NCI-H526 treated with DMSO at 0.1 percent for 48 hours (cell line): ENCODE measurements at places on chromosomes 6 and 20.

- DNase-seq = no peak
Observed at GRCh38 chr6:80436663-80437062, 330.2 kb downstream of the BCKDHB start.

DNA sequence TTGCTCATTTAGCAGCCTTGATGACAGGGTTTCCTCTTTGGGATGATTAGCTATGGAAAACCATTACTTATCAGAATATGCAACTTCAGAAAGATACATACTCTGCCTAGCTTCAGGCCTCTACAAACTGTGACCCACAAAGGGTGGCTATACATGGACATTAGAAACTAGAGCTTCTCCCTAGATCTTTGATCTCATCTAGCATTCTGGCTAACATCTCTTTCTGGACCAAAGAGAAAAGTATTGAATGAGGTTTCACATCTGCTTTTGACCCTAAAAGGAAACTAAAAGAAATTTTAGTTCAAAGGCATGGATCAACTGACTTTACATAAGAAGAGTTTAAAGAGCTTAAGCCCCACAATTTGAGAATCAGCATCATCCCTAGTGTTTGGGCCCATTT lies 12.4 kb upstream of the HMGN3 start:
- no peak for DNase-seq

DNA sequence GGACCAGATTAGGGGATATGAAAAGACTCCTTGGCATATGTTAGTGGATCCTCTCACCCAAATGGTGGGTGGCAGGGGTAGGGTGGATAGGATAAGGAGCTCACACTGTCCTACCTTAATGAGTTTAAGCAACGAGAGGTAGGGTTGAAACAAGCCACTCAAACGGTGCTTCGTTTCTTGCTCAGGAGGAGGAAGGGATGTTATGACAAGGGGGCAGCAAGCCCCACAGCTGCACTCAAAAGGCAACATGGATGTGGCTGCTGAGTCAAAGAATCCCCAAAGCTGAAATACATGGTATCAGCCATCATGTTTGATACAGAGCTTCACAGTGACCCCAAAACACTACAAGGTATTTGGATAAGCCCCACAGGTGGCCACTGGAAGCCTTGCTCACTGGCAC lies 8.4 kb upstream of the IDH3B start:
- DNase-seq = no peak

GRCh38 chr6:144090384-144090783 lies 5.0 kb downstream of the SF3B5 start:
- DNase-seq = no peak

- no peak for DNase-seq
Observed at GRCh38 chr6:159217595-159218275, 48.5 kb downstream of the FNDC1 start.

GRCh38 chr6:101058296-101058695 lies 177.2 kb upstream of the ASCC3 start:
- DNase-seq = no peak

- peak; percentile 11 for DNase-seq
Observed at GRCh38 chr20:12963416-12963815, 45.4 kb upstream of the SPTLC3 start.

DNA sequence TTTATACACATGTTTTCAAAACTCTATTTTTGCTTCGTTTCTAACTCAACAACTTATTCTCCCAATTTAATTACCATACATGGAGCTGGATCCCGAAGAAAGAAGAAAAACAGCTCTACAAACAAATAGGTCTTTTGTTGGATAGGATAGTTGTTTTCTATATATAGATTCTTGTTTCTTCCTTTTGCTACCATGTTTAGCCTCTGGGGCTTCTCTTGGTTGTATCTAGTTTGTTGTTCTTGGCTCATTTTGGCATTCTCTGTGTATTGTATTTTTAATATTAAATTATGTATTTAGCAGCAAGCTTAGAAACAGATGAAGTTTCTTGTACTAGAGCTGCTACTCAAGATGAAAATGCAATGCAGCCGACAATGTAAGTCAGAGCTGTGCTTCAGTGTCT lies 60.9 kb downstream of the PLCB4 start:
- no peak for DNase-seq

DNA sequence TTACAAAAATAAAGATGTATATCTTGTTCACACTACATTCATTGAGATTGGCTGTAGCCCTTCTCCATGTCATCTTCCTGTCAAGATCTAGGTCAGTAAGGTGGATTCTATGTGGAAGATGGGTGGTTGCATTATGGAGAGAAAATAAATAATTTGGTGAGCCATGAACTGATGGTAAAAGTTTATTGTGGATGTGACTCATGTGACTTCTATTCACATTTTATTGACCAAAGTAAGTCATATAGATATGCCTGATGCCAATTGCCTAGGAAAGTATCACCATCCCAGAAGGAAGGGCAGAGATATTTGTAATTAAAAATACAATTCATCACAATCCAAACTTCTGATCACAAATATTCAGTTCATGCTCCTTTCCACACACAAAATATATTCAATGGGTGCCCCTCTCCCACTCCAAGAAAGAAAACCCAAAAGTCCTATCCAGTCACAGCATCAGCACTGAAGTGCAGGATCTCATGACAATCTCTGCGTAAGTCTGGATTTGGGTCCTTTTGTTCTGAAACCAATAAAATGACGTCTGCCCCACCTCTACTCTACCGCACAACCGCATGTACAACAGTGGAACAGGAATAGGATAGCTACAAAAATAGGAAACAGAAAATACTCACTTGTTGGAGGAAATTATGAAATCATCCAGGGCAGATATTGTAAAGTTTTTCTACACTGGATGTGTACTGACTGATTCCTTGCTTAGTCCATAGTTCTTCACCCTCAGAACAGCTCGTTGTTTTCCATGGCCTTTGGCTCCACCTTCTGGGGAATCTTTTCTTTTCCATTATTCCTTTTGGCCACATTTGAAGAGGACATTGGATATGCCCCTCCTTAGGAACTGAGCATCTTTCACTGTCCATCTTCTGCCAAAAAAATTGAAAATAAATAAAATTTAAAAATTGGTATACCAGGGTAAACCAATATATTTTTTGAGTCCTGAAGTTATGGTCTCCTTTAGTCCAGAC lies 16.1 kb upstream of the SLC17A3 start:
- DNase-seq = peak; percentile 33

DNA sequence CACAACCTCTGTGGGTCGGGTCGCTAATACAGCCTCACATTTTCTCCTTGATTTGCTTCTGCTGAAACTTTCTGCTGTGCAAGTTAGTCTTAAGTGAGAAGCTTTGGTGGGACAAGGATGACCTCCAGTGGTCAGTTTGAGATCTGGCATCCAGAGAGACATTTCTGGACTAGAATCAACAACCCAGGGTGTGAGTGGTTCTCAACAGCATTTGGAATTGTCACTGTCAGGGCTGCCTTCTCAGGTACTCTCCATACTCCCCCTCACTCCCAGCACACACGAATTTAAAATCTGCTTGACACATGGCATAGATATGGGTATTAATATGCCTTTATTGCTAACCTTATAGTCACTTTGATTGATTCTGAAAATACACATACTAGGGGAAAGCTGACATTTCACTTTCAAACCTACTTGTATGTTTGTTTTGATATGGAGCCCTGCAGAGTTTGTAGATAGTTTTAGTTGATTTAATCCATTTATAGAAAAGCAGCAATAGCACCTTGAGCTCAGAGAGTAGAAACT lies 13.2 kb downstream of the OTOR start:
- peak; percentile 46 for DNase-seq

- no peak for DNase-seq
Observed at GRCh38 chr6:40999569-40999968, 39.5 kb downstream of the UNC5CL start.

DNA sequence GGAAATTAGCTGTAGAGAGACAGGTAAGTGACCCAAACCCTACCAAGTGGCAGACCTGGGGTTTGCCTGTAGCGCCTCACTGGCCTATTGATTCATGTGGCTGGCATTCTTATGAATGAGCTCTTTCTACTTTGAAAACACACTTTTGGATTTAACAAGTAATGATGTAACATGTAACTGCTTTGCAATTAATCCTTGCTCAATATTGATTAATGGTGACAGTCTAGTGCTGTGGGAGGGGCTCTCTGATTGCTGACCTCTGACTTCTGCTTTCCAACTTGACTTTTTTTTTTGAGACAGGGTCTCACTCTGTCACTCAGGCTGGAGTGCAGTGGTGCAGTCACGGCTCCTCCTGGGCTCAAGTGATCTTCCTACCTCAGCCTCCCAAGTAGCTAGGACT lies 82.7 kb downstream of the TIAM2 start:
- DNase-seq = no peak

DNA sequence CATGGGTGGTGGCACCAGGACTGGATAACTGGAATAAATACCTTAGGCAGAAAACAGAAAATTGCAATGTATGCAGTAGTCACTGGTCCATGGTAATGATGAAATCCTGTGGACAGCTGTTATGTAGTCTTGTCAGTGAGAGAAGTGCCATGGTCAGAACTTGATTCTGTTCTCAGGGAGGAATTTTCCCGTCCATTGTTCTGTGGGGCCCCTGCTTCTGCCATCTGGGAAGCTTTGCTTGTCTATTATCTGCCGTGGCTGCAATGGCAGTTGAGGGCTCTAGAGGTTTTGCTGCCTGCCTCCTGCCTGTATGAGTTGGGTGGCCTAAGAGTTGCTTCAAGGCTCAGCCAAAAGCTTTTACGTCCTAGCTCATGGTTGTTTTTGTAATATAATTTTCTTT lies 126.8 kb upstream of the SLC35B3 start:
- no peak for DNase-seq

GRCh38 chr6:29628419-29629281 lies 4.3 kb downstream of the GABBR1 start:
- DNase-seq = peak; percentile 65

- DNase-seq = no peak
Observed at GRCh38 chr20:63082939-63083735, 76.4 kb upstream of the BHLHE23 start.

GRCh38 chr20:21280522-21281016 lies 22.6 kb upstream of the XRN2 start:
- no peak for DNase-seq

DNA sequence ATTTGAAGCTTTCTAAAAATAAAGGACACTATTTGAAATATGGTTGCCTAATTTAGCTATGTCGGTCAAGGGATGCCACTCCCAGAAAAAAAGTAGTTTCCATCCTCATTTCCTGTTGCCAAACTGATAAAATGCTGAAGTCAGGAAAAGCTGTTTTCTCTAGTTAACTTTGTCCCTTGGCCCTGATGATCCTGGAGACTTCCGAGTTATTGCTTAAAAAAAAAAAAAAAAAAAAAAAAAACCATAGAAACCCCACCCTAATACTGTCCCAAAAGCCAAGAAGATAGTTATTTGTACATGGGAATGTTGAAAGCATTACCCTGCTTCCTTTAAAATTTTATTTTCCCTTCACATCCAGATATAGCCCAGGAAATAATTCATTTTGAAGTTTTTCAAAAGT lies 236.7 kb downstream of the SOD2 start:
- DNase-seq = no peak

DNA sequence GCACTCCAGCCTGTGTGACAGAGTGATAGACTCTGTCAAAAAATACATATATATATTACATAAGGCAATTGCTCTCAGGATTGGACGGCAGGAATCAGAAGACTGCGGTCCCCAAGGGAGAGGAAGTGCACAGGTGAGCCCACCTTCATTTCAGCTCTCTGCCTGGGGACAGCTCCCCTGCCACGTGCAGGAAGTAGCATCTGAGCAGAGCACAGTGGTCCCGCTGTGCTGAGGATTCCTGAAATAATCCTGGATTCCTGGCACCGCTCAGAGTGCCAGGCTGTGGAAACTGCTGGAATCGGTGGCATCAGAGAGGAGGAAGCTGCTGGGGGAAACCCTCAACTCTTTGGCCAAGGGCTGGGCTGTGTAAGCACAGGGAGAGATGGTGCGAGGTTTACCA lies 27.7 kb downstream of the NFATC2 start:
- DNase-seq = no peak

GRCh38 chr6:16737925-16738324 lies 23.3 kb downstream of the ATXN1 start:
- DNase-seq = no peak

GRCh38 chr6:47438481-47439347 lies 38.9 kb upstream of the CD2AP start:
- DNase-seq = no peak

GRCh38 chr6:36713846-36714245 lies 16.2 kb downstream of the RAB44 start:
- DNase-seq = no peak

DNA sequence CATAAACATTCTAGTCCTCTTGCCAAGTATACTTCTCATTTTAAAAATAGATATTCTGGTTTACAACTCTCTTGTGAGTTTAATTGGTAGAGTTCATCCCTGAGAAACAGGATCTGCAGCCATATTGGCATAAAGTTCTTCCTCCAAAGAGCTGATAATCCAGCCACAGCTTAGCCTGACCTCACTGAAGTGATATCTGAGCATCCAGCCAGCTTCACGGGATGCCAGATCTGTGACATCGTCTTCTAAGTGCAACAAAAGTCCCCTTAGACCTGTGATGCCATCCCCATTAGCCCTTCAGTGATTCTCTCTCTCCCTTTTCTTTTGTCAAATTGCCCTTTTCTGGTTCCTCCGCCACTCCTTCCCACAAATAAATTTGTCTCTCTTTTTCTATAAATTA lies 180.6 kb upstream of the STXBP5 start:
- no peak for DNase-seq

DNA sequence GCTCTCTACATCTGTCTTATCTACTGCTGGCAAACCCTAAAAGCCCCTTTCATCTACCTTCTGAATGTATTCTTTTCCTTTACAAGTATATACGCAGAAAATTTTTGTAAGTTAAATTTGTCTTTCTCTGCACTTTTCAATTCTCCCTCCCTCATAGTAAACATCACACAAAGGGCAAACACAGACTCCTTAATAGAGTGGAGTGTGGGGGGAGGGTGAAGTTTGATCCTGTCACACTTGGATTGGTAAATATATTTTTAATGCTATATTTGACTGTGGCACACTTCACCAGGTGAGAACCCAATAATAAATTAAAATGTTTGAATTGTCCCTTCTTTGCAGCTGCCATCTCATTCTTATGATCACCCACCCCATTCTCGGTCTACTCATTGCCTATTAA lies 33.2 kb upstream of the PAQR8 start:
- no peak for DNase-seq

DNA sequence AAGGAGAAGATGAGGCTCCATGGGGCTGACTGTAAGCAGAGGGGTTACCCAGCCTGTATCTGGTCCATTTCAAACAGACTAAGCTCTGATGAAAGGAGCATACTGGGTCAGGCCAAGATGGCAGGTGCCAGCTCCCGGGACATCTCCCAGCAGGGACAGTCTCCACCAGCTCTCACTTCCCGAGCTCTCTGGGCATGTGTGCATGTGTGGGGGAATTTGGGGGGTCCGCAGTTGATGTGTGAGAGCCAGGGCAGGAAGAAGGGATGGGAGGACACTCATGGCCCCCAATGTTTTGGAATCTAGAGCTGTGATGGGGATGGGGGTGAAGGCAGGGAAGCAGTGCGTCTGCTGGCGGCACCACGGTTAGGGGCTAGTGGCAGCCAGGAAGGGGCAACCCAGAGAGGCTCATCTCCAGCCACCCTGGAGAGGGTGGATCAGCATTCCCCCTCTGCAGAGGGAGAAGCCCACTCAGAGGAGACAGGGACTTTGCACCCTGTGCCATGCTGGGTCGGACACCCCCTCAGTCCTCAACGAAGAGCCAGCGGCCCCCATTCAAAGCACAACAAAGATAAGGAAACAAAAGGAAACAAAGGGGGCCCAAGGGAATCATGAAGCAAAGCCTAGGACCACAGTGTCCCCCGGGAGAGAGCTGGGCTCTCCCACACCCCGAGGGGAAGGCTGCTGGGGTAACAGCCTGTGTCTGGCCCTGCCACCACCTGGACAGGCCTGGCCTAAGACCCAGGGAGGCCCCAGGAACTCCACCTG lies 52.4 kb downstream of the DSTN start:
- DNase-seq = no peak
